Neural progenitor cell (in vitro differentiated cells): ENCODE measurements at places on chromosomes 11 and 22. TPM values are rescaled to one million over a fixed set of nuclear protein-coding genes. Genes with fewer than 3 reads are reported as not detected.

The SYT12 gene
- total RNA-seq: 0.50 and 0.67 TPM in 2 replicates

The MMP3 gene
- total RNA-seq: not detected in 2 replicates

- DNase-seq: no peak
Observed at GRCh38 chr11:105856954-105857353, 165.1 kb downstream of the MSANTD4 start.

DNA sequence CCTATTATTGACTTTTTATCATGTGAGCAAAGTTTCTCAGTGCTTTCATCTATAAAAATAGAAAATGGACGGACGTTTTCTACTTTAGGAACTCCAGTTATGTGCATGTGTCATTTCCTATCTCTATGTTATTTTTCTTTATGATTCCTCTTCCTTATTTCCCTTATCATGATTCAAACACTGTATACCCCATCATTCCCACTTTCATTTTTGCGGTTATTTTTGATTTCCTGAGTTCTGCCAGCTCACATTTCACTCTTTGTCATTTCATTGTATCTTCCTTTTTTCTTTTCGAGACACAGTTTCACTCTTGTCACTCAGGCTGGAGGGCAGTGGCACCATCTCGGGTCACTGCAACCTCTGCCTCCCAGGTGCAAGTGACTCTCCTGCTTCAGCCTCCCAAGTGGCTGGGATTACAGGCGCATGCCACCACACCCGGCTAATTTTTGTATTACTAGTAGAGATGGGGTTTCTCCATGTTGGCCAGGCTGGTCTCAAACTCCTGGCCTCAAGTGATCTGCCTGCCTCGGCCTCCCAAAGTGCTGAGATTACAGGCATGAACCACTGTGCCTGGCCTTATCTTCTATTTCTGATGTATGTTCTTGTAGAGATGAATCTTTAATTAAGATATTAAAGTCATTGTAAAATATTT, 21.5 kb downstream of the C11orf58 start:
- no peak for DNase-seq

DNA sequence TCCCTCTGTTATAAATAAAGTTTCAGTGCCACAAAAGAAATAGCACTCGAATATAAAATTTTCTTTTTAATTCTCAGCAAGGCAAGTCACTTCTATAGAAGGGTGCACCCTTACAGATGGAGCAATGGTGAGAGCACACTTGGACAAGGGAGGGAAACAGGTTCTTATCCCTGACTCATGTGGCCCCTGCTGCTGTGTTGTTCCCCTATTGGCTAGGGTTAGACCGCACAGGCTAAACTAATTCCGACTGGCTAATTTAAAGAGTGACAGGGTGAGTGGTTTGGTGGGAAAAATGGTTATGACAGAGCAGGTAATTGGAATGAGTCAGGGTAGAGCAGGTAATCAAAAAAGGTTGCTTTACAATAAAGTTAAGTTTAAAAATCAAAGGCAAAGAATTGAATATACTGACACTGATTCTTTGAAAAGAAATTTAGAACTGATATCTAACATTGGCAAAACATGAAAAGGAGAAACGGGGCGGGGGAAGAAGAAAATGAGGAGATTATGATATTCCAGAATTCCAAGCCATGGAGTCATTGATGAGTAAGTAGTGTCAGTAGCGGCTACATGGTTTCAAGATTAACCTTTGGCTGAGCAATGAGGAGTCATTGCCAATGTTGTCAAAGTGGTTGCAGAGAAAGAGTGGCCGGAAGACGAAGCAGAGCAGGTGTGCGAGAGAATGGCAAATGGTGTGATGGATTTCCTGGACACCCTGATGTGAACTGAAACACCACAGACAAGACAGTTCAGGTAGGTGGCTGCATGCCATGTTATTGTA, 48.4 kb upstream of the MRGPRX1 start:
- DNase-seq: no peak

DNA sequence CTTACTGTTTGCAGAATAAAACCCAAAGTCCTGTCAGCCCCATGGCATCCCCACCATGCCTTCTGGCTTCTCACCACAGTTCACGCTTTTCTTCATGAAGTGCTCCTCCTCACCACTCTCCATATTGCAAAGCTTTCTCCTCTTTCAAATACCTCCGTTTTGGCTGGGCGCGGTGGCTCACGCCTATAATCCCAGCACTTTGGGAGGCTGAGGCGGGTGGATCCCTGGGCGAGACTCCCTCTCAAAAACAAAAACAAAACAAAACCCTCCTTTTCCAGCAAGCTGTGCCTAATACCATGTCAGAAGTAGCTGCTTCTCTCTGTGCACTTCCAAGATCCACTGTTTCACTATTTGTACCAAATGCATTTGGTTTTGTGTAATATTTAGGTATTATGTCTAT, 6.7 kb downstream of the BACE1 start:
- DNase-seq: no peak

DNA sequence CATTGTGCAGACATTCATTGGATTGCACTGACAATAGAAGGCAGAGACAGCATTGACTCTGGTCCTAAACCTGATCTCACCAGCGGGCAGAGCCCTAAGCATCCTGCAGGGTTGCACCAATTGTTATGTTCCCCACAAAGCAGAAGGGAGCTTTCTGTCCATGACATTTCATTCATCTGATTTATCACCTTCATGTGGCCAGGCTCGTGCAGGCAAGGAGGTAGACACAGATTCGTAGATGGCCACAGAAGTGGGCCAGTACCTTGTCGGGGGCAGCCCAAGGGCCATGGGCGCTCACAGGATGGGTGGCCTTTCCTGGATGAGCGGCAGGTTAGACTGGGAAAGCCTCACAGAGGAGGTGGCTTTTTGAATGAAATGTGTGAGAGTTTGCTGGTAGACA, 2.9 kb downstream of the TSKU start:
- DNase-seq: no peak

DNA sequence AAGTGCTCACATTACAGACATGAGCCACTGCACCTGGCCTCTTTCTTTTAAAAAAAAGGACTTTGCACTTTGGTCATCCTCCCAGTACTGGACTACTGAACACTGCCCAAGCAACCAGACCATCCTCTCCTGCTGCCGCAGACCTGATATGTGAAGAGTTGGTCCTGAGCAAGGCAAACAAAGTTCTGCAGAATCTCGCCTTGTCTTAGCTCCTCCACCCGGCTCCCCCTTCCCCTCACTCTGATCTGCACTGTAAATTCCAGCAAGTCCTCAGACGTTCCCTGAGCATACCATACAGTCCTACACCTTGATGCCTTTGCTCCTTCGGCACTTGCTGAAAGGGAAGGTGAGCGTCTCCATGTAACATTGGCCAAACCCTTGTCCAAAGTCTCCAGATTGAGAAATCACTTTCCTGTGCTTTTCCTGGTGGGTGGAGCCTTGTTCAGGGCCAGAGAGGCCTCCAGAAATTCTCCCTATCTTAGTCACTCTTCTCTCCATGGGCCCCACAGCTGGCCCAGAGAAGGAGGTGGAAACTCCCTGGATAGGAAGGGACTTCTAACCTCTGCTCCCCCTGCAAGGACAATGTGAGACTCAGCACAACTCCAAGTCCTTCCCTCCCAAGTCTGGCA, 47.0 kb upstream of the TIMP3 start:
- DNase-seq: no peak

DNA sequence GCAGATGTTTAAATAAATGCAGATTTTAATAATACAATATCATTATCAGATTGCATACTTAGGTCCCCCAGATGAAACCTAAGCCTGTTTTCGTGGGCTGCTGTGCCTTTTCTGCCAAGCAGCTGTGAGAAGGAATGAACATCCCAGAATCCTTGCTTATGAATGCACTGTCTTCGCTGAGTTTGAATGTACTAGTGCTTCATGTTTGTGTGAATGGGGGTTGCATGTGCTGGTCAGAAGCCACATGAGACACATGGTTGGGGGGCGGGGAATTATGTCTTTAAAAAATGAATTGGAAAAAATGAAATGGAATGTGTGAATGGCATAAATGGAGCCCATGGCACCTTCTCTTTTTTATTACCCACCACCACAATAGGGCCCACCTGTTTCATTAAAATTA, 125.4 kb upstream of the HSD17B12 start:
- no peak for DNase-seq

- DNase-seq: peak; percentile 74
Observed at GRCh38 chr22:41048791-41049717, 43.3 kb upstream of the EP300 start.

GRCh38 chr11:79208126-79208525, 232.7 kb downstream of the TENM4 start:
- DNase-seq: no peak

DNA sequence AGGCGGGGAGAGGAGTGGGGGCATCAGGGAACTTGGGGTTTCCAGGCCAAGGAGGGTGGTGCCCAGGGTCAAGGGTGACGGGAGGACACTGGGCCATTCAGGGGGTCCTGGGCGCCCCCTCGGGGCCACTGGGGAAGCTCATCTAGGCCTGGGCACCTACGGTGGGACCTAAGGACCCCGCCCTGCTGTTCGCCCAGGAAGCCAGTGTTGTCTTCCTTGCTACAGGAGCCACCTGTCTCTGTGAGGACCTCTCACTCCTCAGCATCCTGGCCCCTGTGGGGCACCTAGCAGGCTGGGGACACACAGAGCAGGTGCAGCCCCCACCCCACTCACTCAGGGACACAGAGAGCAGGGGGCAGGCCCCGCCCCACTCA, 191.6 kb downstream of the IGLL1 start:
- no peak for DNase-seq

DNA sequence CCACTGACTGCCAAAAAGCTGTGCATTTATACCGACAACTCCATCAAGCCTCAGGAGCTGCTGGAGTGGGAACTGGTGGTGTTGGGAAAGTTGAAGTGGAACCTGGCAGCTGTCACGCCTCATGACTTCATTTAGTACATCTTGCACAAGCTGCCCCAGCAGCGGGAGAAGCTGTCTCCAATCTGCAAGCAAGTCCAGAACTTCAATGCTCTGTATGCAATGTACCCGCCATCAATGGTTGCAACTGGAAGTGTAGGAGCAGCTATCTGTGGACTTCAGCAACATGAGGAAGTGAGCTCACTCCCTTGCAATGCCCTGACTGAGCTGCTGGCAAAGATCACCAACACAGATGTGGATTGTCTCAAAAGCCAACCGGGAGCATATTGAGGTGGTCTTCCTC, at the start of gene SLC22A25:
TSS of gene SLC22A25 (minus strand) at position 67 of the 400 bp plus-strand sequence. CDS start 13,947 bp downstream, outside the sequence.
- no peak for DNase-seq

DNA sequence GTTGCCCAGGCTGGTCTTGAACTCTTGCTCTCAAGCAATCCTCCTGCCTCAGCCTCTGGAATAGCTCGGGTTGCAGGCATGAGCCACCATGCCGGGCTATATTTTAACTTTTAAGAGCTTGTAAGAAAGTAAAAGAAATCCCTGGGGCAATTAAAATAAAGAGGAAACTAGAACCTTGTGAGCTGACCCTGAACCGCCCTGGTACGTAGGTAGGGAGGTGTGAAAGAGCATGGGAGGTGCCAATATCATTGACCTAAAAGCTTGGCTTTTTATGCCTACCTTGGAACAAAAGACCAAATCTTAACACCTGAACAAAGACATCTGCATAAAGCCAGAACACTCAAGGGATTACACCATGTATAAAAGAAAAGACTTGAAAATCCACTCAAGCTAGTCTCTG, 595.1 kb downstream of the SOX6 start:
- DNase-seq: no peak

DNA sequence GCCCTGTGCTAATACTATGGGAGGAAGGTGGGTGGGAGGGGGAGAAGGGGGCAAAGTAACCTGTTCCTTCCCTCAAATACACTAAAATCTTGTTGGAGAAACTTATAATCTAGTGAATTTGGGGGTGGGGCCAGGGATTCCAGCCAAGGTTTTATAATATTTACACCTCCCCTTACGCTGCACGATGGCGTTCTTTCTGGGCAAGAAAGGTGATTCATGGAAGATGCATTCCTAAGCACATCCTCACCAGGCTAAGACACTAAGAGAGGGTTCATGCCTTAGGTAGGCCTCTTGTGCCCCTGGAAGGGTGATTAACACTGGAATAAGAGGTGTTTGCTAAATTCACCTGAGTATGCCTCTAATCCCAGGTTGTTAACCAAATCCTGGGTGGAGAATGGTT, 82.6 kb downstream of the BARX2 start:
- DNase-seq: no peak

- no peak for DNase-seq
Observed at GRCh38 chr11:5071799-5072198, 2.4 kb downstream of the OR52E1 start.

- no peak for DNase-seq
Observed at GRCh38 chr22:48564995-48565394, 1262.7 kb downstream of the BRD1 start.

GRCh38 chr11:28412029-28412428, 303.8 kb downstream of the METTL15 start:
- no peak for DNase-seq

DNA sequence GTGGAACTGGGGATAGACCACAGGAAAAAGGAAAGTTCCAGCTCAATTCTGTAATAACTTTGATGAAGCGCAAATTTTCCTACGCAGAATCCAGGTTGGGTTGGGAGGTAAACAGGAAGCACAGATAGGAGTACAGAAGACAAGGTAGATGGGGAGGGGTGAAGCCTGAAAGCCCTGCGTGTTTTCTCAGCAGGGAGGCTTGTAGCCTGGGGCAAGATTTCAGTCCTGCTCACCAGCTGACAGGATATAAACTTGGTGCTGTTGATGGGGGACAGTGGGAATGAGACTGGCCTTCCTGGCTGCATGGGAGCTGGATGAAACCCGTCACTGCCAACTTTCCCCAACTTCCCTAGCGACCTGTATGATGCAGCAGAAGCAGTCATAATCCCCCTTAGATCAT, 114.9 kb downstream of the ARHGAP32 start:
- DNase-seq: no peak

GRCh38 chr11:69574608-69575255, 66.2 kb upstream of the CCND1 start:
- no peak for DNase-seq

GRCh38 chr11:19444231-19444630, 203.5 kb upstream of the E2F8 start:
- DNase-seq: no peak

DNA sequence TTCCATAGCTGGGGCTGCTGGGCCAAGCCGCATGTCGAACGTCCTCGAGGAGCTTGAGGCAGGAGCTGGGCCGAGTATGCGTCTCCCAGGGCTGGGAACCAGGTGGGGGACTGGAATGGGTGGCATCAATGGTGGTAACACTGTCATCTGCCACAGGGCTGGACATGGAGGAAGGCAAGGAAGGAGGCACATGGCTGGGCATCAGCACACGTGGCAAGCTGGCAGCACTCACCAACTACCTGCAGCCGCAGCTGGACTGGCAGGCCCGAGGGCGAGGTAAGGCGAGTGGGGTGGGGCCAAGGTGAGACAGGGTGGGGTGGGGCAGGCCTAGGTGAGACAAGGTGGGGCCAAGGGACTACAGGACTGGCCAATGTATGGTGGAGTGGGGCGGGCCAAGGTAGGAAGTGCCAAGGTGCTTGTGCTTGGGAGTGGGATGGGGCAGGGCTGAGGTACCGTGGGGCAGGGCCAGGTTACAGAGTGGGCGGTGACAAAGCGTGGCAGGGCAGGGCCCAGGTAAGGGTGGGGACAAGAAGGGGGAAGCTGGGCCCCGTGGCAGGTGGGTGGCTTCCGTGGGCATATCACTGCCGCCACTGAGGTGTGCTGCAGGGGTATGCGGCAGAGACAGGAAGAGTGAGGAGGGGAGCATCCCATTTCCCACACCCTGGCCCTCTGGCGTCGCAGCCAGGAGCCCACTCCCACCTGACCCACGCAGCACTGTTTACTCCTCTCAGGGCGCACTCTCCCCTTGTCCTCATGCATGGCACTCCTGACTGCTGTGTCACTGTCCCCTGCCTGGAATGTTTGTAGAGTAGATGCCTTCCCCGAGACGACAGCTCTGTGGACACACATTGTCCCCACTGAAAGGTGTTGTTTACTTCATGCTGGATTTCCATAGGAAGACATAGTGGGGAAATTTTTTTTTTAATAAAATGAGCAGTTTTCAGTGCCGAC, 27.5 kb upstream of the DGCR8 start:
- DNase-seq: no peak

- no peak for DNase-seq
Observed at GRCh38 chr11:396948-397548, 3.0 kb downstream of the PKP3 start.
